ENCODE measurements at places on chromosomes 2 and 18.

GRCh38 chr2:240956935-240957655, 41.3 kb upstream of the SNED1 start:
- DNase-seq = no peak

- DNase-seq = no peak
Measured at GRCh38 chr2:74528600-74529356, 728 bp downstream of the AUP1 start.

- no peak for DNase-seq
Measured at GRCh38 chr2:173053043-173053699, 22.5 kb upstream of the MAP3K20 start.

DNA sequence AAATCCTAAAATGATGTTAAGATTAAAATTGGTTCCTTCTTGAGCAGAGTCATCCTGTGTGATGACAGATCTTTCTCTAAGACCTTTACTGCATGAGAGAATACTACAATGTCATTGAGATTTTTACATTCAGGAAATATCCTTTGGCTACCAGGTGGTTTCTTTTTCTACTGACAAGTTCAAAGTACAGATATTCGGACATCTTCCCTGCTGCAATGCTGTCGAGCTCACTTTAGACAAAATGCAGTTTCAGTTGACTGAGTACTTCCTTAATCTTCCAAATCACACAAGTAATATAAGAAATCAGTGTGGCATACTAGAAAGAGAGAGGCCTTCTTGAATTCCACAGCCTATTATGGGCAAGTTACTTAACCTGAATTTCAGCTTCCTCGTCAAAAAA, 207.9 kb upstream of the ACVR2A start:
- no peak for DNase-seq

- no peak for DNase-seq
Measured at GRCh38 chr2:211128287-211128686, 571.9 kb downstream of the CPS1 start.

DNA sequence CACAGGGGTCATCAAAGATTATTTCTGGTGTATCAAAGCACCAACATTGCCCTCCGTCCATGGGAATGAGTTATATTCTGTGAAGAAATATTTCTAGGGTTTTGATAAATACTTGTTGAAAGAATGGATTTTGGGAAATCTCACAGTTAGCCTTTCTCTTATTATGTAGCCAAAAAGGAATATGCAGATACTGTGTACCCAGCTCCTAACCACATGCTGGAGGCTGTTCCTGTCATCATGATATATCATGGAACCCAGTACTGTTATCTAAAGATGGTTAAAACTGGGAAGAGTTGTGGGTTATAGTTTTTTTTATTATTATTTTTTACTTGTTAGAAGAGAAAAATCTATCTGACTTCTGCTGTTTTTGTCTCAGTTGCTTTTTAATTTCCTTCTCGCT, 82.8 kb downstream of the POLE4 start:
- DNase-seq = no peak

GRCh38 chr2:217905896-217906295, 96.9 kb downstream of the TNS1 start:
- DNase-seq = no peak

DNA sequence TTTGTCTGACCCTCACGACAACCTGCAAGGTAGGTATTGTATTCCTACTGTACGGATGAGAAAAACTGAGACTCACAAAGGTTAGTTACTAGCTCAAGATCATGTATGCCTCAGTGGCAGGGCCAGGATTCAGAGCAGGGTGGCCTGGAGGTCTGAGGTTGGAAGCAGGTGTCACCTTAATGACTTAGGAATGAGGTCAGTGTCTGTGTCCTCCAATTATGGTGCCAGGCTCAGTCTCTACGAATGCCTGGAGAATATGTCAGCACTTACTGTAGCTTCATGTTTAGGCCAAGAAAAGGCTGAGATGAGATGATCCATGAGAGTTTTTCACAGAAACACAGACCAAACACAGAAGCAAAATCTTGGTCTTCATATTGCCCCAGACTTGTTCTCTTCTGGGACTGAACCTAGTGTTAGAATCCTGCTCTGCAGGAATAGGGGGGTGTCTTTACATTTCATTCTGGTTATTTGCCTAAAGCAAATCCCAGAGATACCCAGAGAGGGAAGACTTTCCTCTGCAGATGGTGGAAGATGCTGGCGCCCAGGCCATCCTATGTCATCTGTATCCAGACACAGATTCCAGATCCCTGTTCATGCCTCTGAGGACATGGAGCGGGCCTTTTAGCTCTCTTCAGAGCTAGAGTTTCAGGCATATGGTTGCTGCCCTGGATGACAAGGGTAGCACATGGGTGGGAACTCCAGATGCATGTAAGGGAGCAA, 16.3 kb upstream of the RAB10 start:
- DNase-seq = no peak

DNA sequence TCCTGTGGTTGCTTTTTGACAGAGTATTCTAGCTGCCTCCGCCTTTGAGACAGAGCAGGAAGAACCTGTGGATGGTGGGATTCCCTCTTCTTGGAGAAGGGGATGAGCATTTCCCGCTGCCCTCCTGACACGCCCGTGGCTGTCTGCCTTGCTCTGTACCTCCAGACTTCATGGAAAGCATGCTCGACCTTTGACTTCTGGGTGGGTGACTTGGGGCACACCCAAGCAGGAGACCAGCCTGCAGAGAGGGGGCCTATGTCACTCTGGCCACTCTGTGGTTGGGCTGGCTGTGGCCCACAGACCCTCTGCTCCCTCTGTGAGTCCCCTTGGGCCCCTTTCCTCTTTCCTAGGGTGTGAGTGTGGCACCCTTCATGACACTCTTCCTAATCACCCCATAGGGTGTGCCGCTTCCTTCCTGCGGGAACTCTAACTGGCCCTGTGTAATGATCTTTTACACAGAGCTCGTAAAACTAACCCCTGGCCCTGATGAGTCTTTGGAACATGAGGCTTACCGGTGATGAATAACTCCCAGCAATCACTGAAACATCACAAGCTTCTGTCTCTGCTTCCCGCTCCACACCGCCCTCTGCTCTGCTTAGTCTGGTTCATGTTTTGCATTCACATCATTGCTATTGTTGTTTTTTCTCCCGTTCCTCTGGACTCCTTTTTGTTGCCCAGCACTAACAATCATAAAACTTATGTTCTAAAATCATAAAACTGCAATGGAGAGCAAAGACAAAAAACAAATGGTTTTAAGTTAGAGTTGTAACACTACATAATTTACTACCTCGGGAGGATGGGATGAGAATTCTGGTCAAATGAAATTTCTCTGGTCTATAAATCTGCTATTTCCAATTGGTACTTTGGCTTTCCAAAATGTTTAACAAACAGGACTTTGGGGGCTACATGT, 101.1 kb downstream of the SH3YL1 start:
- no peak for DNase-seq

GRCh38 chr2:77831898-77832297, 309.7 kb upstream of the LRRTM4 start:
- DNase-seq = no peak

- no peak for DNase-seq
Measured at GRCh38 chr2:126798276-126799140, 100.2 kb upstream of the TEX51 start.

GRCh38 chr2:212908682-212909435, 242.6 kb downstream of the IKZF2 start:
- no peak for DNase-seq

DNA sequence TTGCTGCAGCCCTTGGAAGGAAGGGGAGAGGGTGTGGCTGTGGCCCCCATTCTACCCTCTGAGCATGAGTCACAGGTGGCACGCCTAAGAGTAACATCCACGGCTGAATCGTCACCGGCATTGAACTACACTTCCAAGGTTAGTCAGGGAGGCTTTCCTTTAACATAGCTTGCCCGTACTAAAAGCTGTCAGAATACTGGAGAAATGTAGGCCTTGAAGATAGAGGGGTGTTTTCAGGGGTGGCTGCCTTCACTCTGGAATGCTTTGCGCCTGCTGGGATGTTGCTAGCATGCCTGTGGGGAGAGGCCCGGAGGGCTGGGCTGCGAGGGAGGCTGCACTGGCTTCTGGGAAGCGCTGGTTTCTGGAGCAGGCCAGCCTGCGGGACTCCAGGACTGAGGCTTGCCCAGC, 333.7 kb downstream of the AGAP1 start:
- DNase-seq = no peak

DNA sequence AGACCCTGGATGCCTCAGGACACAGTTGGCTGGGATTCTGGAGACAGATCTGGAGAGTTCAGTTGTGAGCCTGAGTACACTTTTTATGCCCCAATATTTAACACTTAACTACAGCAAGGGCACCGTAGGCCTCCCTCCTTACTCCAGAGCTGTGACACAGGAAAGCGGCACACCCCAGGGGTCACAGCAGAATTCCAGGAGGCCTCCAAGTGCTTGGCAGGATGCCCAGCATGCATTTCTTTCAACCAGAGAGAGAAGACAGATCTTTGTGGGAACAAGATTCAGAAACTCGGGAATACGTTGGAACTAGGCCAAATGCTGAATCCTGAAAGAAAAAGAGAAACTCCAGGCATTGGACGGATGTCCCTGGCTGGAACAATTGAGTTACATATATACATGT, 199.2 kb upstream of the NT5C1B start:
- DNase-seq = no peak

- DNase-seq = no peak
Measured at GRCh38 chr2:33366473-33366872, 110.0 kb upstream of the RASGRP3 start.

GRCh38 chr18:25322806-25323205, 29.2 kb downstream of the ZNF521 start:
- no peak for DNase-seq

DNA sequence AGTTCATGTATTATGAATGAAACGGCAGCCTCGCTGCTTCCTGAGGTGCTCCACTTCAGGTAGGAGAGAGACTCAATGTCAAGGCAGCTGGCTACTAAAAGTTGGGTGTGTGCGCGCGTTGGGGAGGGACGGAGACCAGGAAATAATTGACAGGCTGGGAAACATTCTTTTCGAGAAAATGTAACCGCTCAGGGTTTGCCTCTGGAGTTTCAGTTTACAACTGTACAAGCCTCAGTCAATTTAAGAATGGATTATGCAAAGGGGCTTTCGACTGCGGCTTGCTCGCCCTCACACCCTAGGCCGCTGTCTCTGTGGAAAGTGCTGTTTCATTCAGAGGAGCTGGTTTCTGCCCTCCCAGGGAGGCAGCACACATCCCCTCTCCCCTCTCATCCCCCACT, 4.4 kb upstream of the SPRED2 start:
- DNase-seq = no peak

DNA sequence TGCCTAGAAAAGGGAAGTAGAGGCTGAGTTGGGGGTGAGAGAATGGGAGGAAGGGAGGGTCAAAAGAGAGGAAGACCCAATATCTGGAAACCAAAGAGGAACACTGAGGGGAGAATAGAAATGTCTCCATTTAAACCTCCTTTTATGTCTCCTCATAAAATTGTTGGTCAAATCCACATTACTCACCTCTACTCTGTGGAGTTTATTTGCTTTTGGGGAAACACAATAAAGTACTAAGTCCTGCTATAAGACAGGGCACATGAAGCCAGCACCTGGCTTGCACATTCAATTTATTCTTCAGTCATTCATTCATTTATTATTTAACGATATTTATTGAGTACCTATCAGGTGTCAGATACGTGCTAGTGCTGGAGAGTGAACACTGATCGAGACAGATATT, 60.3 kb upstream of the NFE2L2 start:
- no peak for DNase-seq

GRCh38 chr2:69634196-69634821, 9.2 kb downstream of the AAK1 start:
- DNase-seq = no peak

DNA sequence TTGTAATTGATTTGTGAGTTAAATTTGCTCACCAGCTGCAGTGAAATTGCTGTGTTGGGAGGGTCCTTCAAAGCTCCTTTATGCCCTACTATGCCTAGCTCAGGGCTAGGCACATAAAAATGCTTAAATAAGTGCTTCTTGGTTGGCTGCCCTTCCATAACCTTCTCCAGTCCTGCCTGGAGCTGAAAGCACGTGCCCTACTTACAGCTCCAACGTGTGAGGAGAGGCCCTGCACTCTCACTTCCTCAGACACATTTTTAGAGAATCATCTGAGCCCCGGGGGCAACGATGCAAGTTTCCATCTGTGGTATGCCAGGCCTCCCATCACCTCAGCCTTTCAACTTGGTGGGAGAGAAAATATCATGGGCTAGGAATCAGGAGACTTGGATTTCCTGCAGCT, 202.7 kb downstream of the BCL11A start:
- no peak for DNase-seq

DNA sequence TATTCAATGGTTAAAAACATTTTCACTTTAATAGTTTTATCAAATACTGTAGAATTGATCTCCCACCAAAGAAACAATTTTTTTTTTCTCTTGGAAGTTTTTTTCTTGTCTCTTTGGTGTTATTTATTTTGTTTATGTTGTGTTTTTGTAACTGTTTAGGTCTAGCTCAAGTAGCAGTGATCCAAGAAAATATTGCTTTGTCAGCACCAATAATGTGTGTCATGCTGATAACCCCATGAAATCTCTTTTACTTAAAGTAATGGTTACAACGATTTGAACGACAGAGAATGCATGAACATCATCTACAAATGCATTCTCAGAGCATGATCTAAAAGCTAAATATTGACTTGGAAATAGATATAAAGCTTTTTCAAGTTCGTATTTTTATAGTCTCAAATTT, 122.9 kb downstream of the DOK6 start:
- DNase-seq = no peak

GRCh38 chr2:127080938-127081755, 25.8 kb downstream of the BIN1 start:
- DNase-seq = no peak

DNA sequence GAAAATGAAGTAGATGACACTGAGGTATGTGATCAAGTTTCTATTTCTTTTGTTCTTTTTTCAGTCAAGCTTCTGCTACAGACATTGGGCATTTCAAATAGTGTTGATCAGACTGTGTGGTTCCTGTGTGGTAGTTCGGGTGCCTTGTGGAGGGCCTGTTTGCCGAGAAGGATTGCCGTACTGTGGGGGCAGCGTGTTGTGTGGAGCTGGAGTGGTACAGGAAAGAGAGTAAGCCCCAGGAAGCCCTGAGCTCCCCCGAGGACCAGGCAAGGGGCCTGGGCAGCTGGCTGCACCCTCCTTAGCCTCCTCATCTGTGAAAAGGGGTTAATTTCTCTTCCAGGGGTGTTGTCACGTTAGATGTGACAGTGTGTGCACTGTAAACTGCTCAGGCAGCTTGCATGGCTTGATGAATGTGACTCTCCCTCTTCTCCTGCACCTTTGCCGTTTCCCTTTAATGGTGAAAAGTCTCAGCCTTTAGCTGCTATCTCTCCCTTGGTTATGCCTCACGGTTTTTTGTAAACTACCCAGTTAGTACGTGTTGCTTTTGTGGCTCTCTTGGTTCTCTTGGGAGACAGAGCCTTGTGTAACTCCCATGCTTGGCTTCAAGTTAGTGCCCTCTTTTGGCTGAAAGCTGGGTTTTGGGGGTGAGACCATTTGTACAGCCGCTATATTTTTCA, 19.5 kb downstream of the C2orf74 start:
- DNase-seq = no peak

GRCh38 chr18:79314838-79315388, 80.8 kb upstream of the NFATC1 start:
- no peak for DNase-seq

Measured in NCI-H2081 treated with DMSO at 0.1 percent for 48 hours (cell line).